Lower lobe of right lung (tissue), 2 donors: ENCODE measurements at places on chromosomes 11 and 22. TPM values are rescaled to one million over a fixed set of nuclear protein-coding genes. Genes with fewer than 3 reads are reported as not detected.
A peak's percentile ranks its signal among the peaks of the same experiment; 100 is the strongest.

MS4A12 gene
- not detected for total RNA-seq

MIOX gene
- not detected for total RNA-seq

CD3E gene
- 9.9 TPM for total RNA-seq

TMEM191B gene
- 7.6 TPM for total RNA-seq

SMTN gene
- total RNA-seq, result 44.8 TPM

C11orf16 gene
- 5.4 TPM for total RNA-seq

FOLH1 gene
- total RNA-seq, result 2.4 TPM

- no peak for DNase-seq
These were observed 161.5 kb upstream of the MTMR2 start for GRCh38 chr11:96085319-96085930.

DNA sequence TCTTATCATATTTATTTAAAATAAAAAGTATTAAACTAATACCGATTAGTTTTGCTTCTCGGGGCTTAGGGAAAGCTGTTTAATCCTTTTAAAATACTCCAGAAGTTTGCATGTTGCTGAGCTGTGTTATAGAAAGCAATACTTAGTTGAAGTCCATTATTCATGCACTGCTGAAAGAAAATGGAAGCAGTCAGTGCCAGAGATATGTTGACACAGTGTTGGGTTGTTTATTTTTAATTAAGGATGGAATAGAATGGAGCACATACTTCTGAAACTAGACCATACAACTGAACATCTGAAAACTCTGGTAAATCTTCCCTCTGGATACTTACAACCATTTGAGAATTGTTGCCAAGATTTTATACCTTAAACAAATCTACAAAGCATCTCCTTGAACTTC lies 282.7 kb upstream of the CCDC179 start:
- DNase-seq, result no peak

- peak; percentile 88 for DNase-seq
These were observed at the start of gene NCF4 for GRCh38 chr22:36860821-36861659. NCF4 (plus strand) TSS chr22:36861006; CDS start chr22:36861172, 166 bp downstream.

GRCh38 chr11:120645639-120646038 lies 134.1 kb downstream of the GRIK4 start:
- no peak for DNase-seq

DNA sequence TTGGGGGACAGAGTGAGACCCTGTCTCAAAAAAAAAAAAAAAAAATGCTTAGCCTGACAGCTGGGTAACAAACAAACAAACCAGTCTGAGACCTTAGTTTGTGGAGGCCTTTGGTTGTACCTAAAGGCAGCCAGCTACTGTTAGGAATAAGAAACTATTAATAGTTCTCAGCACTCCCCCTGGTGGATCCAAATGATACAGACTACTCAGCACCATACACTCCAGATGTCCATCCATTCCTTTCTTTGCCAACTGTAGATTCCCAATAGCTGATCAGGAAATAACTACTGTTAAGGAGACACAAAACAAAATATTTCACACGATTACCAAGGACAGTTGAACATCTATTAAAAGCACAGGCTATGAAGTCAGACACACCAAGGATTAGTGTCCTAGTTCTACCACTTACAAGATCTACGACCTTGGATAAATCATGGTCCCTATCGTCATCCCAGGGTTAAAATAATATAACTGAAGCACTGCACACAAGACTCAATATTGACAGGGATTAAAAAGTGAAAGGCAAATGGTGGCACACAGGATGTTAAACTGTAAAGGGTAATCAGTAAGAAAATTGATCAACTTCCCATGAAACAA lies 17.2 kb downstream of the CLDN25 start:
- no peak for DNase-seq

DNA sequence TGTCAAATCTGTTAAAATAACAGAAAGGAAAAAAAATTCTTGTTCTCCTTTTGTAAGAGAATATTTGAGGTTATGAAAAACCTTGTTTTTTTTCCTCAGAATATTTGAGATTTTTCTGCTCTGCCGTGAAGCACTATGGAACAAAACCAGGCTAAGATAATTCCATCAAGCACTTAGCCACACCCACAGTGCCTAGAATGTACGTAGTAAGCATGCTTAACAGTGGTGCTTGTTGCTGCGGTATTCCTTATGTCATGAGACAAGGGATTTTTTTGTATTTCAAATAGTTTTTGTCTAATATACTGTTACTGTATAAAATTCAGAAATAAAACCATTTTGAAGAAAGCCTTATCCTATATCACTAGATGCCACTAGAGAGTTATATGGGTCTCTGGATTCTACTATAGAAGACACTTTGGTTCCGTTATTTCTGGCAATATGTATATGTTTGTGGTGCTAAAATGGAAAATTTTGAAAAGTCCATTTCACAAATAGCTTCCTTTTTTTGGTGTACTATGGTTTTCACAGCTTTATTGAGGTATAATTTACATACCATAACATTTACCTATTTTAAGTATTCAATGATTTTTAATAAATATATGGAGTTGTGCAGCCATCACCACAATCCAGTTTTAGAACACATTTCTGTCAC lies 23.7 kb downstream of the PDHX start:
- no peak for DNase-seq

DNA sequence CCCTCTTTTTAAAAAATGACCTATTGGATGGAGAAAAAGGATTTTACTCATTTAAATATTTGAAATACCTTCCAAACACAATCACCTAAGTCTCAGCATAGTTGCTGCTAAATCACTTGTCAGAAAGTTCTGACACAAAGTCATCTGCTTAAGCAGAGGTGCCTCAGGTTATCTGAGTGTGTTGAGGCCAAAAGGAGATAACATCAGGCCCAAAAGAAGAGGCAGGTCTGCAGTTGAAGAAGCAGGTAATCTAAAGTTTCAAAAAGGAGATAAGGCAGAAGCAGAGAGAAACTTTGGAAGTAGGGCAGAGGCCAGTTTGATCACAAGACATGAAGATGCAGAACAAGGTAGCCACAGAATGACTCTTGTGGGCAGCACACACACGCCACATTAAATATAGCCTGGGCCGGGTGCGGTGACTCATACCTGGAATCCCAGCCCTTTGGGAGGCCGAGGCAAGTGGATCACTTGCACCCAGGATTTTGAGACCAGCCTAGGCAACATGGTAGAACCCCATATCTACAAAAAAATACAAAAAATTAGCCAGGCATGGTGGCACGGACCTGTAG lies 175.7 kb upstream of the API5 start:
- no peak for DNase-seq

GRCh38 chr11:596374-596773 lies 19.4 kb downstream of the IRF7 start:
- DNase-seq, result no peak

DNA sequence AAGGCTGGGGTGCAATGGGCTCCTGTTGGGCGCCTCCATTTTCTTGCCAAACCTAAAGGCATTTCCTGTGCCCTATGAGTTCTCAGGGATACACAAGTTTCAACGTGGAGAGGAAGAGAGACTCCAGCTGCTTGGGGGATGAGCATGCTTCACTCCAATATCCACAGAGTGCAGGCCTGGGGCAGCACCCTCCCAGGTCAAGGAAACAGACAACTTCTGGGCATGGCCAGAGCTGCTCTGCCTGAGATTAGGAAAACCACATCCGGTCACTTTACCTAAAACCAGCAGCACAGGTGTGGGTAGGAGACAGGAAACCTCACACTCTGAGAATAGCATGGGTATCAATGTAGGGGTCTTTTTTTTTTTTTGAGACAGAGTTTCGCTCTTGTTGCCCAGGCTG lies 28.7 kb downstream of the TMEM184B start:
- DNase-seq, result no peak
